NCI-H1436 treated with DMSO at 0.1 percent for 48 hours (cell line): ENCODE measurements at places on chromosomes 2 and 18.

DNA sequence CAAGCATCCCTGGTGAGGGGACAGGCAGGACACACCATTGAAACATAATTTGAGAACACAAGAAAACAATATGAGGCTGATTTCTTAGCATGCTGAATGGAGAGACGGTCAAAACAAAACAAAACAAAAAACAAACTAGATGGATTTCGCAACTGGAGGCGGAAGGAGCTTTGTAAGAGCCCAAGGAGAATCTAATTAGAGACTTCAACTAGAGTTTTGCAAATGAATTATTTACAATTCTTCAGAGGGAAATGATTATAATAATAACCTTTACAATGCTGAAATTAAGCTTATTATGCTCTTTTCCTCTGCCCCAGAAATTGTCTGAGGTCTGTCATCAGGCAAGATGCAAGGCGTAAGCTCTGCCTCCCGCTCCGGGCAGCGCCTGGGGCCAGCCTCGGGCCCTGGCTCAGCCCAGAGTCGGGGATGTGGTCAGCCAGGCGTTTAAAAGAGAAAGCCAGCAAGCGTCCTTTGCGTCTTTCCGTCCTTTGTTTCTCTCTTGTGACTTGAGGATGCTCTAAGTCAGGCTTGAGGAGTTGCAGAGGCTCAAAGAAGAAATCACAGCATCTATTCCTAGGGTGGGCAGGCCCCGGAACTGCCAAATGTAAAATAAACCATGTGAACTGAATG lies 139.6 kb downstream of the TWIST2 start:
- DNase-seq = no peak

DNA sequence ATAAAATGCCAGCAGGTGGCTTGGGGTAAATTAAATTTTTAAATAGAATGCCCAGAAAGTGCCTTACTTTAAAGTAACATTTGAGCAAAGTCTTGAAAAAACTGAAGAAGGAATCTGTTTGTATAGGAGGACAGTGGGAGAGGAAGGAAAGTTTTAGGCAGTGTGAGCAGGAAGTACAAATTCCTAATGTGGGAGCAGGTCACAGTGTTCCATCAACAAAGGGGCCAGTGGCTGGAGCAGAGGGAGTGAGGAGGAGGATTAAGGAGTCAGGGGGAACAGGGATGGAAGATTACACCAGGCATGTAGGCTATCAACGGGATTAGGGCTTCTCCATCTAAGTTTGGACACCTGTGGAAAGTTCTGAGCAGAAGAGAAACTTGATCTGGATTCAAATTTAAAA lies 439.2 kb upstream of the REG3G start:
- no peak for DNase-seq

DNA sequence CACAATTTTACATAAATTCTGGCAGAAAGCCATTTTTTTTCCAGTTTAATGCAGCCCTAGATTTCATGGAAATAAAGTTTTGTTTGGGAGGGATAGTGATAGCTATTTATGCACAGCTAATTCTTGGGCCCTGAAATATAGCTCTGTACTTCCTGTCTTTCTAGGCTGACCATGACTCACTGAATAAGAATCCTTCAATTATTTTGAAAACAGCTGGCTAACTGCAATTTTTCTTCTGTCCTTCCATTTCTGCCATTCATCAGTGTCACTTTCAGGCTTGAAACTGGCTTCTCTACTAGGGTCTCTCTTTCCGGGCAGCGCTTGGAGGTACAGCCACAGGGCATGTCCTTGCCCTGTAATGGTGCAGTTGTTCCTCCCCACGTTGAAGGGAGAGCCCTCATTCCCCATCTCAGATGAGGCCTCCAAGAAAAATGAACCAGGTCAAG lies 97.1 kb upstream of the TMEM178A start:
- DNase-seq = no peak

GRCh38 chr2:58268685-58269084 lies 27.6 kb upstream of the FANCL start:
- DNase-seq = no peak

DNA sequence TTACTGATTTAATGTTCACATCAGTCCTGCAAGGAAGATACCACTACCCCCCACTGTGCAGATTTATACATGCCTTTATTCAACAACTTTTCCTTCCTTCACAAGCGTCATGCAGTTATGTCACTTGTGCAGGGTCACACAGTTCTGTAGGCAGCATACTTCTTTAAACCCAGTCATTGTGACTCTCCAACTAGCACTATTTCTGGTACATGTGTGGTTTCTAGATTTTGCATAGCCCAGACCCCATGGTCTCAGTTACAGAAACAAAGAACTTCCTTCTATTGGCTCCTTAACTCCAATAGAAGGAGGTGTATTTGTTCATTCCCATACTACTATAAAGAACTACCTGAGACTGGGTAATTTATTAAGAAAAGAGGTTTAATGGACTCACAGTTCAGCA lies 333.1 kb downstream of the ZNF516 start:
- DNase-seq = no peak

DNA sequence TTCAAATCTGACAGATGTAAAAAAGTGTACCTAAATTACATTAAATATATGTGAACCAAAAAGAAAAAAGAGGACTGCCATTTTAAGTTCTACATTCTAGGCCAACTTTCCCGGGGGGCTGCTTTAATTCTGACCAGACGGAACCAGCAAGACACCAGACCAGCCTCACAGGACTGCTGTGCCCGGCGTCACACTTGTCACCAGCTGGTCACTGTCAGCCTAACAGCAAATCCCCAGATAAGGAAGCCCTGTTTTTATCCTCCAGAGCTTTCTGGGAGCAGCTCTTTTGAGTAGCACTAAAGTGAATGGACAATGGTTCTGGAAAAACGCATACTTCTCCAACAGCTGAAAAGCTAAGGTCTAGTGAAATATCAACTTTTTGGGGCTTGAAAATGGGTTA lies 35.6 kb downstream of the CYB5A start:
- no peak for DNase-seq

- no peak for DNase-seq
Observed at GRCh38 chr2:186294248-186294888, 191.7 kb upstream of the ZC3H15 start.

GRCh38 chr18:13003466-13003896 lies 12.3 kb downstream of the CEP192 start:
- DNase-seq = no peak

DNA sequence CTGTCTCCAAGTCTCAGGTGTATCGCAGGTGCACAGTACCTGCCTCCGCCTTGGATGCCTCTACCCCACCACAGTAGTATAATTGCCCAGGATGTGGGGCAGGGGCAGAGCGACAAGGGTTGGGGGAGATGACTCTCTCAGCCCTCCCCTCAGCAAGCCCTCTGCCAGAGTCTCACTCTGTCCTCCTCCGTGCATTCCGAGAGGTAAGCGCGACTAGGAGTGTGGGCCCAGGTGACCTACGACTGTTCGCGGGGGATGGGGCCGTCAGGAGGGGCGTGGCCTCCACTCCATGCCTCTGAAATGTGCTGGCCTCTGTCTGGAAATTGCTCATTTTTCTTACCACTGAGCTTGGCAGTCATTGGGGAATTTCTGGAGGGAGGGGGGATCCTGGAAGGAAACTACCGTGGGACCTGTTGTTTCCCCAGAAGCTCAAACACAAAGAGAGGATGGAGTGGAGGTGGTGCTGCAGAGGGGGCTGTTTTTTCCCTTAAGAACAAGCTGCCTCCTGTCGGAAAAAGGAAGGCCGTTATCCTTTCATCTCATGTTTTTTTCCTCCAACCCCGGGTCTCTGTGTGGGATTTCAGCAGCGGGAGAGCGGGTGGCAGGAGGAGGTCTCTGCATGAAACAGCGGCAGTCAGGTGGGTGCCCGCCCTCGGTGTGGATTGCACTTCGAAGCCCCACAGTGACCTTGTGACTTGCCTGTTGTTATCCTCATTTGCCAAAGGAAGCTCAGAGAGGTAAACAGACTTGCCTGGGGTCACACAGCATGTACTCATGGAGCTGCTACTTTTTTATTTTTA lies 13.0 kb upstream of the RALB start:
- DNase-seq = no peak

DNA sequence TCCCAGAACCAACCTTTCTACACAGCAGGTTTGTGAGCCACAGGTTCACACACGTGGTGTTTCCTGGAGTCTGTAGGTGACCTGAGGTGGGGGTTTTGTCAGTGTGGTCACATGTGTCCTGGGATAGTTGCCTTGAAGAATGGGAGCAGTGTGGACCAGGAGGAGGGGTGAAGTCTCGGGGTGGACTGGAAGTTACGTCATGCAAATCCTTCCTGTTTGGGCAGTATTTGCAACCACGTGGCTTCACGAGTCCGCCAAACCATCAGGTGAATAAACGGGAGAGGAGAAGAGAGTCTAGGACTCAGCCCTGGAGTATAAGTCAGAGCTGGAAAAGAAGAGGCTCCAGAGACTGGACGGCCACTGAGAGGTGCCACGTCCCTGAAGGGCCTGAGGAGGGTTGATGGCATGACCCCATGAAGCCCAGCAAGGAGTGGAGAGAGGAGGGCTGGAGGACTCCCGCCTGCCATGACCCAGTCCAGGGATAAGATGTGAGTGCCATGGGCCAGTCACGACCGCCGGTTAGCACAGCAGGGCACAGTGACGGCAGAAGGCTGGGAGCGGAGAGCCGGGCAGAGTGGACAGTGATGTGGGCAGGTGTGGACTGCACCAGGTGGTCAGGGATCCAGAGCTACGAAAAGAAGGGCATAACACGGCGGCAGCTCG lies 16.5 kb downstream of the LPIN1 start:
- DNase-seq = no peak

- no peak for DNase-seq
Observed at GRCh38 chr2:171513719-171514160, 8.5 kb upstream of the CYBRD1 start.

DNA sequence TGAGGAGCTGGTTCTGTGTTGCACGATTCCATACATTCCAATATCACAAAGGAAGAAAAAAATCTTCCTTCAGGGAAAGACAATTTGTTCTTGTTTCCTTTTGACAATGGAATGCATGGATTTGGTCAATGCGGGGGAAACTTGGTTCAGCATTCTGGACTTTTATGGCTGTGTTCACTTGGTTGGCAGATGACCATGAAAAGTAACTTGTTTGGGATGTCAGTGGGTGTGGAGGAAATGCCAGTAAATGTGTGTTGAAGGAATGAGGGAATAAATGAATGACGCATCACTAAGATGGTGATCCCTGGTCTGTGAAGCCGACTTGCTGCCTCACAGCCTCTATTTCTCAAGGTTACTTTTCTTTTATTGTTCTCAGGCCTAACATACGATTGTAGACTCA lies 53.7 kb downstream of the THUMPD2 start:
- no peak for DNase-seq

DNA sequence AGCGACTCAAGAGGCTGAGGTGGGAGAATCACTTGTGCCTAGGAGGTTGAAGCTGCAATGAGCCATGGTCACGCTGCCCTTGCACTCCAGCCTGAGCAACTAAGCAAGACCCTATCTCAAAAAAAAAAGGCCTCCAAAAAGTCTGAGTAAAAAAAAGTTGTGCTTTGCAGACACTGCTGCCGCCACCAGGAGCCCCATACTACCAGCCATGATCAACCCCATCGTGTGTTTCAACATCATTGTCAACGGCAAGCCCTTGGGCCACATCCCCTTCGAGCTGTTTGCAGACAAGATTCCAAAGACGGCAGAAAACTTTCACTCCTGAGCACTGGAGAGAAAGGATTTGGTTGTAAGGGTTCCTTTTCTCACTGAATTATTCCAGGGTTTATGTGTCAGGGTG lies 137.1 kb downstream of the INO80D start:
- no peak for DNase-seq

DNA sequence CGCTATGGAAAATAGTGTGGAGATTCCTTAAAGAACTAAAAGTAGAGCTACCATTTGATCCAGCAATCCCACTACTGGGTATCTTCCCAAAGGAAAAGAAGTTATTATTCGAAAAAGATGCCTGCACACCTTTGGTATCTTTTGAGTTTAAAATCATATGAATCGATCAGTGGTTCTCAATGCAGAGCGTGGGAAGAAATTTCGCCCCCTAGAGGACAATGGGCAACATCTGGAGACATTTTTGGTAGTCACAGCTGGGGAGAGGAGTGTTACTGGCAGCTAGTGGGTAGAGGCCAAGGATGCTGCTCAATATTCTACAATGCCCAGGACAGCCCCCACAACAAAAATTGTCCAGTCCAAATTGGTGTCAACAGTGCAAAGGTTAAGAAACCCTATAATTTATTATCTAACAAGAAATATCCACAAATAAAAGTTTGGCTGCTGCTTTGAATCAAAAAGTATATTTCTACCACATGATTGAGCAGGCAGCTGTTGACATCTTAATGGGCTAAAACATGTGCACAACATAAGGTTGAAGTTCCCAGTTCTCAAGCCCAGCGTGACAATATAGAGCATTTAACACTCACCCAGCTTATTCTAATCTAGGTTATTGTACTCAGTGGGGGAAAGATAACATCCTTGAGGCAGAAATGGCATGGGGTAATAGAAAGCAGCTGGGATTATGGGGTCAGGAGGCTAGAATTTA lies 425.7 kb downstream of the LRATD1 start:
- DNase-seq = no peak

- DNase-seq = no peak
Observed at GRCh38 chr2:120502761-120503160, 156.8 kb downstream of the INHBB start.

DNA sequence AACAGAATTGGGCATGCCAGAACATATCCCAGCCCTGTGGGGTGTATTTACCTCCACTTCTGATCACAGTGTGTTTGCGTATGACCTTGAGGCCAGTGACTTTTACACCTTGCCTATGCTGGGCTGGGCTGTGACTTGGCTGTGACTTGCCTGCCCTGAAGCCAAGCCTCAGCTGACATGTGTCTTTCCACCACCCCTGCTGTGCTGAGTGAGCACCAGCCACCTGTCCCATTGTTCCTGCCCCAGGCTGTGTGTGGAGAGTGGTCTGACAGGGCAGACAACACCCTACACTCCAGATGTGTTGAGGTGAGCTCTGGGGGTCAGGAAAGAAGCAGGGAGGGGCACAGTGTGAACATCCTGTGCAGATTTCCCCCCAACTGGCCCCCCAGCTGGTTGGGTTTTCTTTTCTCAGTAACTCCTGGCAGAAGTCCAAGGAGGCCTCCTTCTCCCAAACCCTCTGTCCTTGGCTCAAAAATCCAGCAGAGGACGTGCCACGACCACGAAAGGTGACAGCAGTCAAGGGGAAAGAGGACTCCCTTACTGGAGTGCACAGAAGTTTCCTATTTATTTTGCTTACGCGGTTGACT lies 5.1 kb upstream of the STEAP3 start:
- DNase-seq = no peak

DNA sequence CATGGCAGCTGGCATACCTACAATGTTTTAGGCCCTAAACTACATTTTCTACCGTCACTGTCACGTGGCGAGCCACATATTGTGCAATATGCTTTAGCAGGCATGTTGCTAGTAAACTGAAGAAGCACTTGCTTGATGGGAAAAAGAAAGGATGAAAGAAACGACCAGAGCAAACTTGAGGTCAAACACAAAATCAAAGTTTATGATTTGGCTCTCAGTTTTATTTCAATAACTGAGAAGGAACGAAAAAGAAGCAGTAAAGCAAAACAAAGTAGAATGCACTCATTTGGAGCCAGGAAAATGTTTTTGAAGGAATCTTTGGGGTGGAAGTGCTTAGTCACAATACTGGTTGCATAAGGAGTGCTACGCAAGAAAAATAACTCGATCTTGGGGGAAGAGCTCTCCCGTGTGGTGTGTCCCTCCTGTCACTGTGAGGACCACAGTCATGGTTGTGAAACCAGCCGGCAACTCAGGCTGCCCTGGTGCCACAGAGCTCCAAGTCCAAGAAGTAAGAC lies 349.8 kb downstream of the RBM43 start:
- DNase-seq = no peak

- DNase-seq = no peak
Observed at GRCh38 chr2:64630752-64631151, 23.0 kb downstream of the SERTAD2 start.

- DNase-seq = no peak
Observed at GRCh38 chr2:144474017-144474416, 45.9 kb downstream of the ZEB2 start.
